Regular cardiac myocyte (primary cell): ENCODE measurements at places on chromosomes 2 and 18. TPM values are rescaled to one million over a fixed set of nuclear protein-coding genes. Genes with fewer than 3 reads are reported as not detected.

Gene MC5R
- total RNA-seq = under 0.01 TPM in 1 of 2 replicates, not detected in the other

Gene PROC
- under 0.01 TPM in 1 of 2 replicates, not detected in the other for total RNA-seq

Gene DLX2
- total RNA-seq = 0.96 TPM in 1 of 2 replicates, not detected in the other

Gene USP34
- total RNA-seq = 73.2 and 104 TPM in 2 replicates

Gene TMEFF2
- total RNA-seq = under 0.01 TPM in 2 replicates

Gene IFIH1
- 3.3 and 8.5 TPM in 2 replicates for total RNA-seq

Gene PRLH
- total RNA-seq = not detected in 2 replicates

Gene ASB18
- not detected in 2 replicates for total RNA-seq

Gene STPG4
- total RNA-seq = under 0.01 and 0.56 TPM in 2 replicates

Gene RESP18
- not detected in 2 replicates for total RNA-seq

Gene CROCC2
- not detected in 2 replicates for total RNA-seq

Gene ADAM23
- 3.9 and 4.4 TPM in 2 replicates for total RNA-seq

Gene ALPP
- not detected in 2 replicates for total RNA-seq

Gene CHN1
- 6.8 and 8.4 TPM in 2 replicates for total RNA-seq

Gene MYOM1
- total RNA-seq = 0.38 and 5.6 TPM in 2 replicates

Gene SLC38A11
- total RNA-seq = 0.28 TPM in 1 of 2 replicates, not detected in the other

Gene CD8B
- not detected in 2 replicates for total RNA-seq

Gene COL3A1
- 1,261 and 4,792 TPM in 2 replicates for total RNA-seq

Gene IL36RN
- under 0.01 TPM in 1 of 2 replicates, not detected in the other for total RNA-seq

Gene BOD1L2
- total RNA-seq = not detected in 2 replicates
